Stimulated activated CD8-positive, alpha-beta memory T cell treated with anti-CD3 and anti-CD28 coated beads, Interleukin-7, amount 100 ng/mL, for 4 hours (primary cell): ENCODE measurements at places on chromosomes 3 and 15.

GRCh38 chr15:91412138-91412928 lies 312.3 kb downstream of the SV2B start:
- DNase-seq, result no peak

DNA sequence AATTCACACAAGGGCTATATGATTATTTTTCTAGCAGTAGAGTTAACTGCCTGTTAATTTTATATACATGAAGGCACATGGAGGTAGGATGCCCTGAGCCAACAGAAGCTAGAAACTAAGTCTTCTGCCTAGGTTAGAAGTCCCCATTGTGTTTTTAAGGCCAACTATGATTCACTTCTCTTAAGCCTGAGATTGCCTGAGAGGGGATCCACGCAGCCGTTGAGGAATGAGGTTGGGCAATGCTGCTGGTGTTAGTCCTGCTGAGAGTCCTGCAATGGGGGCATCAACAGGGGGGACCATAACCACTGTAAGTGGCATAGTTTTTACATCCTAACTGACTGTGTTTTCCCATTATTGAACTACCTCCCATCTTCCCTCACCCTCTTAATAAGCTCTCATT lies 60.1 kb upstream of the PFN2 start:
- no peak for DNase-seq

- DNase-seq, result no peak
Observed at GRCh38 chr3:4786431-4786830, 192.8 kb upstream of the BHLHE40 start.

DNA sequence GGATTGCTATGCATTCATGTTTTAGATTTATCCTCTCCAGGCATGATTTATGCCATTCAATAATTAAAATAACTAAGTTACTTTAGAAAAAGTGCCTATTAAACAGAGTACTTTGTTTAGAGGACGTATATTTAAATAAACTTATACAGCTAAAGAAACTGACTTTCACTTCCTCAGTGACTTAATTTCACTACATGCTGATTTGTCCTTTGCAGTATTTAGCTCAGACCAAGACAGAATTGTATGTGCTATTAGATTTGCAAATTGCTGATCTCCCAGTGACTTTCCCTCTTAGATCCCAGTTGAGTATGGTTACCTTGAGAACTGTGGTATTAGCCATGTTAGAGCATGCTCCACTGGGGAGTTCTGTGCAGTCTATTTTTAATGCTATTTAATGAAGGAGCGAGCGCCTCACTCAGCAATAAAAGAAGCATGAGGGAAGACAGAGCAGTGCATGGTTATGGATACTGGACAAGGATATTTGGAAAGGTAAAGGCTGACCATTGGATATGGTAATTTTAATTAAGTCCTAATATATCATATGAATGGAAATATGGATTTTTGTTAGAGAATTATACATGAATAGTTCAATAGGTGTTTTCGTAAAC lies 2.7 kb downstream of the ARPP21 start:
- no peak for DNase-seq

DNA sequence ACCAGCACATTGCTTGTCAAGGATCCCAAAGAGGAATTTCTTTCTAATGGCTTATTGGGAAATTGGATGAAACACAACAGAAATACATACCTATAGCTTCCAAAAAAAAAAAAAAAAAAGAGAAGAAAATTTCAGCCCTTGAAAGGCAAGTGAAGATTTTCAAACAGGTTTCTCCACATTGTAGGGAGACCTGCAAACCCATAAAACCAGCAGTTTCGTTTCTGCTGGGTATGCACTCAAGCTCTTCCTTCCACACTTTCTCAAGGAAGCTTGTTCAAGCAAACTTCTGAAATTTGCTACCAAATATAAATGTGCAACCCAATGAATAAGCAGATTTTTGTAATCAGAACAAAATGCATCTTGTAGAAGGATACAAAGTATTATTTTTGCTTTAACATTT lies 15.9 kb upstream of the SH3BP5 start:
- no peak for DNase-seq

GRCh38 chr3:87197531-87197930 lies 29.6 kb upstream of the CHMP2B start:
- no peak for DNase-seq

GRCh38 chr3:129305592-129306091 lies 27.0 kb downstream of the HMCES start:
- no peak for DNase-seq
